ENCODE measurements at places on chromosomes 4 and X.
A peak's percentile ranks its signal among the peaks of the same experiment; 100 is the strongest.

- DNase-seq = no peak
Observed at GRCh38 chr4:5527211-5527610, 181.1 kb downstream of the EVC2 start.

- peak; percentile 73 for DNase-seq
Observed at GRCh38 chr4:110275871-110276270, 77.5 kb upstream of the ELOVL6 start.

DNA sequence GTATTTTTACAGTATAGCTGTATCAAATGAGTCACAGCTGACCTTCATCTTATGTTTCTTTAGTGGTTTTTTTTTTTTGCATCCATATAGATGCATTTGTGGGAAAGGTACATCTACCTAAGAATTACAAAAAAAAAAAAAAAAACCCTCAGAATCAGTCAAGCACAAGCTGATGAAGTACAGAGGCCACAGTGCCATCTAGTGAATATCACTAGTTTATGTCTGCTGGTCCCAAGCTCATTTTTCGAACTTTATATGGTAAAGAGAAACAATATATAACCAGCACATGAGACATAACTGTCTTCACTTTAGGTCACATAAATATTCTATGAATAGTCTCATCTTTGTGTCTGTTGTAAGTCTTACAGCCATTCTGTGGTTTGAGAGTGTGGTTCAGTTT is 220.1 kb downstream of the DLG3 start:
- DNase-seq = peak; percentile 12

GRCh38 chr4:139142980-139143379 is 34.0 kb downstream of the ELF2 start:
- DNase-seq = no peak

GRCh38 chr4:82525307-82525911 is 36.4 kb downstream of the TMEM150C start:
- DNase-seq = no peak

- DNase-seq = no peak
Observed at GRCh38 chrX:152806035-152806434, 24.5 kb downstream of the CETN2 start.

GRCh38 chr4:134201216-134202161 is at the start of gene PABPC4L:
TSS of gene PABPC4L (minus strand) at chr4:134201789. CDS start at chr4:134201019, 770 bp downstream.
- DNase-seq = peak; percentile 70

DNA sequence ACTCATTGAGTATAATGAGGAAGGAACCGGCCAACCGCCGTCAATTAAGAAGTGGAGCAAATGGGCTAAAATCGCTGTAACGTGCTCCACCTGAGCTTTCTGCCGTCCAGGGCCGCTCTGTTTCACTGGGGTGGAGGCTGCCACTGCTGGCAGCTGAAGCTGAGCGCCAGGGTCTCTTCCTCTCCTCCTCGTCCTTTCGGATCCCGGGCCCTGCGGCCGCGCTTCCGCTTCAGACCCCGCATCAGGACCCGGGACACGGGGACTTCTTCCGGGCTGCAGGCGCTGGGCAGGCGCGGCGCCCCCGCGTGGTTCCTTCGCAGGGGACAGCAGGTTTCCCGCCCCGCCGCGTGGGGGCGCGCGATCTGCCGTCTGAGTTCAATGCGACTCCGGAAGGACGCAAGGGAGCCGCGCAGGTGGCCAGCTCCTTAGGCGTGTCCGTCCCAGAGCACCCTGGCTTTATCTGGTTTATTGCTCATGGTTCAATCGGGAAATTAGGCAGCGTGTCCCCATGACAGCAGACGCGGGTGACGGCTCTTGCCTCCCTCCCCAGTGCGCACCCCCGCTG is 519.8 kb downstream of the TRIML1 start:
- no peak for DNase-seq

GRCh38 chr4:122759639-122760310 is 27.3 kb downstream of the BBS12 start:
- DNase-seq = peak; percentile 38

GRCh38 chr4:39442998-39443397 is 15.7 kb downstream of the RPL9 start:
- no peak for DNase-seq

GRCh38 chr4:123417813-123418212 is 21.2 kb downstream of the SPRY1 start:
- DNase-seq = no peak

GRCh38 chr4:101643186-101643837 is 147.2 kb upstream of the BANK1 start:
- no peak for DNase-seq

DNA sequence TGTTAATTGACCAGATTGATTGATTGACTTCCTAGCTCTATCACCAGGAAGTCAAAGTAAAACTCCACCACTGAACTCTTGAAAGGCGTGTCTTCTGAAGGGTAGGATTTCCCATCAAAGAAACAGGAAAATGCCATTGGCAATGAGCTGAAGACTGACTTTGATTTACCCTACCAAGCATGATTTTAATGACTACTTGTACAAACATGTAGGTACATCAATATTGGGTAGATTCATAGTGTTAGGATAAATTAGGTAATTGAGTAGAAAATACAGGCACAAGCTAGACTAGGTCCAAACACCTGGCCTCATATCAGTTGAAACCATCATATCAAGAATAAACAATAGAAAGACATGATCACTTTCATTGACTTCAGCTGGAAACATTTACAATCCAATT is 53.2 kb upstream of the ATXN3L start:
- no peak for DNase-seq

DNA sequence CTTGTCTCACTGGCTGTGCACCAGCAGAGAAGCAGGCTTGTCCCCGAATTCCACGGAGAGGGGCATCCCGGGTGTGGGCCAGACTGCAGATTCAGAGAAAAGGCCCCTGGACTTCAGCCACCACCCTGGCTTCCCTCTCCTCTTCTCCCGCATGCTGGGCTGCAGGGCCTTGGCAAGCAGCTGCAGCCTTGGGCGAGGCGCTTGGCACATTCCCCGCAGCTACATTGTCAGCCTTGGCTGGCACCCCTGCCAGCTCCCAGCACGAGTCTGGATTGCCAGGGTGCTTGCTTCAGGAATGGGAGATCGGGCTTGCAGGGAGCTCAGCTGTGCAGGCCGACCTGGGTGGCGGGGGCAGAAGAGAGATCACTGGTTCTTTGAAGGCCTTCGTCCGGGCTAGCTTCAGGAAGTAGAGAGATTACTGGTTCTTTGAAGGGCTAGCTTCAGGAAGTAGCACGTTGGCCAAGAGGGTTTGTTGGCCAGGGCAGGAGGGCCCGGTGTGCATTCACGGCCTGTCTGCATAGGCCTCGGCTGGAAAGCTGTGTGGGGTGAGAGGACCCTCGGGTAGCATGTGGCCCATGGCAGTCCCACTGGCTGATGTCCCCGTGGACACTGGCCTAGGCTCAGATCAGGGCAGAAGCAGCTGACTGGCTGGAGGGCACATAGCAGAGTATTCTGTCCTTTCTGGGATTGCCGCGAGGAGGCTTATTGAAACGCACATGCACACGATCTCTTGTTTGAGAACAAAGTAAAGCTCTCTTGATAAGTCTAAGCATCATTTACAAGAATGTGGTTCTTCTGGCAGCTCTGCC is 2.7 kb downstream of the ABCD1 start:
- DNase-seq = peak; percentile 10

DNA sequence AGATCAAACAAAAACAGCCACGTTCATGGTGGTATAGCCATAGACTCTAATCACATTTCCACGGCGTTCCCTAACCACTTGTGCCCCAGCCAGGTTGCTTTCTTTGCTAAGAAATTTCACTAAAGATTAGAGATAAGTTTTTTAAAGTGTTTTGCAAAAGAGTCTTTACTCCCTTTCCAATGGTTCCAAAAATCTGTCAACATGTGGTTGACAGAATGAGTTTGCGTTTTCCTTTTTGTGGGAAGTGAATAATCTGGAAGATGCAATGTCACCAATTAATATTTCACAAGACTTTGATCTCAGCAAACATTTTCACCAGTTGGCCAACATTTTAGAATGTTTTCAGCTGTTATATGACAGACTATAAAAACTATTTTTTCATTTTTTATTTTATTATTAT is 35.3 kb downstream of the CXCL1 start:
- DNase-seq = peak; percentile 72

GRCh38 chr4:177879851-177880250 is 437.6 kb upstream of the AGA start:
- no peak for DNase-seq
